SHP77 treated with DMSO at 0.1 percent for 48 hours (cell line): ENCODE measurements at places on chromosomes 1 and 21.

DNA sequence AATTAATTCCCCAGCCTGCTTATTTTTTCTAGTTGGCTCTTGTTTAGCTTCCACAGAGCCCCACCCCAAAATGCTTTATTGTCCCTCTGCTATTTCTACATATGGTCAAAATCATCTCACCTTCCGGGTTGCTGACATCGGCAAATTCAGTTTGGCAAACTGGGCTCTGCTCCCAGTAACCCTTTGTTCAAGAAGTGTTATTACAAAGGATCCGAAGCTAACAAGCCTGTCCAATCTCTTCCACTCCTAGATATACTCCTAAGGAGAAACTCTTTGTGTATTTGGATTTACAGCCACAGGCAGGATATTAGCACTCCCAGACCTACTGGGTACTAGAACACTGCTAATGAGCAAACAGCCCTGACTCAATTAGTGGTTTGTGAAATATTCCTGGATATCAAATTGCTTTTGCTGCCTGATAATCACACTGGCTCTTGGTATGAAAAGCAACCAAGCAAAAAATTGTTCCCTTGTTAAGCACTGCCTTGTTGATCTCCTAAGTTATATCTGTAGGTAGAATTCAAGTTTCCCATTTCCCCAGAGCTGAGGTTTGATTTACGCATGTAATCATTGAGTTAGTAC is 4.0 kb downstream of the JUN start:
- no peak for DNase-seq

DNA sequence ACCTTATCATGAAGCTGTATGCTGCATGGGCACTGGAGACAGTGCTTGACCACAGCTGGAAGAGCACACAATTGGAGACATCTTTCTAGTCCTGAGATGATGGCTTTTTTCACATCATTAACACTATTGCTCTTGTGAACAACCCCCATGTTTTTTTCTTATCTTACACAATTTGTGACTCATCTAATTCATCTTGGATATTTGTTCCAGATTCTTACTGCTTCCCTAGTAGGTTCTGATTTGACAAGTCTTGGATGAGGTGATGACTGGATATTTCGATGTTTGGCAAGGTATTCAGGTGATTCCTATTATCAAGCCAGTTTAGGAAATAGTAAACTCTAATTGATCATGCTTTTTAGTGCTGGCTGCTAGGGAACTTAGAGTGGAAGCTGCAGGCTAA is 23.7 kb downstream of the HLX start:
- no peak for DNase-seq

DNA sequence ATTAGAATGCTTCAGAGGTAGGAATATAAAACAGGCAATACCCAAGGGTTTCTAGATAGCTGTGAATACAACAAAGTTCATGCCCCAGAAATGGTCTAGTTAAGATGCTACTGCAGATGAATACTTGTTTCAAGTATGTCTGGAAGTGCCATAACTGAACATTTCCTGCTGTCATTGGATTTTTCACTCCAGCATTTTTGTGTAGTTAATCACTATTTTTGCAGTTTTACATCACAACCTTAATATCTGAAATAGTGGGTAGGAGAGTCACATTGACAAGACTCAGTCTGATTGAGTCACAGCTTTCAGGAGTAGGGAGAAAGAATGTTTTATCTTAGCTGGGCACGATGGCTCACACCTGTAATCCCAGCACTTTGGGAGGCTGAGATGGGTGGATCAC is 126.4 kb upstream of the C1orf21 start:
- no peak for DNase-seq

- DNase-seq: no peak
Measured at GRCh38 chr1:201281573-201281972, 1.7 kb upstream of the PKP1 start.
